ENCODE measurements at places on chromosomes 2 and 18. TPM values are rescaled to one million over a fixed set of nuclear protein-coding genes. Genes with fewer than 3 reads are reported as not detected.

DNA sequence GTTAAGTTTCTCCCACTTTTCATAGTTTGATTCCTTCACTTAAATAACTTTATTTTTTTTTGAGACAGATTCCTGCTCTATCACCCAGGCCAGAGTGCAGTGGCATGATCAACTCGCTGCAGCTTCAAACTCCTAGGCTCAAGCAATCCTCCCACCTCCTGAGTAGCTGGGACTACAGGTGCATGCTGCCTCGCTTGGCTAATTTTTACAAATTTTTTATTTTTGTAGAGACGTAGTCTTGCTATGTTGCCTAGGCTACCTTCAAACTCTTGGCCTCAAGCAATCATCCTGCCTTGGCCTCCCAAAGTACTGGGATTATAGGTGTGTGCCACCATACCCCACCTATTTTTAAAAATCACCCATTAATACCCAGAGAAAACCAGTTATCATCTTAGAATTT, 14.2 kb upstream of the WIPF1 start:
- DNase-seq: no peak

DNA sequence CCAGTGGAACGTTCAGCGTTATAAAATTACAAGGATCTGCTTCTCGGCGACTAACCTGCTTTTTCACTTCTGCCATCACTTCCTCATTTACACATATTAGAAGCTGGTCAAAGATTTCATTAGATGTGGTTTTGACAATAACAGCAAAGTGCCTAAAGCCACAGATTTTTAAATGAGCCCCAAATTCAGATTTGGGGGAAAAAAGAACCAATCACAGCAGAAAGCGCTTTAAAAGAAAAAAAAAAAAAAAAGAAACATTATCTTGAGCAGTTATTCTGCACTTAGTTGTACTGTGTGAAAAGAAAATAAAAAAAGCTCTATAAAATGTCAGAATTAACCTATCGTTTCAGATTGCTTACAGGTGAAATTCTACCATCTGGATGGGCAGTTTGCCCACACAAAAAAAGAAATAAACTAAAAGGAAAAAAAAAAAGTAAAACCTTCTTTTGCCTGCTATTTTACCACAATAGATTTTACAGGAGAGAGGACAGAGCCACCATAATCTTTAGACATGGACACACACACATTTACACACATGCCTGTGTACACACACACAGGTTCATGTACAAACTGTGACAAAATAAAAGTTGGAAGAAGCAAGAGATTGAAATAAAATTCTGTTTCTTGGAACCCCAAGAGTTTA, 167.2 kb downstream of the TCF4 start:
- no peak for DNase-seq

DNA sequence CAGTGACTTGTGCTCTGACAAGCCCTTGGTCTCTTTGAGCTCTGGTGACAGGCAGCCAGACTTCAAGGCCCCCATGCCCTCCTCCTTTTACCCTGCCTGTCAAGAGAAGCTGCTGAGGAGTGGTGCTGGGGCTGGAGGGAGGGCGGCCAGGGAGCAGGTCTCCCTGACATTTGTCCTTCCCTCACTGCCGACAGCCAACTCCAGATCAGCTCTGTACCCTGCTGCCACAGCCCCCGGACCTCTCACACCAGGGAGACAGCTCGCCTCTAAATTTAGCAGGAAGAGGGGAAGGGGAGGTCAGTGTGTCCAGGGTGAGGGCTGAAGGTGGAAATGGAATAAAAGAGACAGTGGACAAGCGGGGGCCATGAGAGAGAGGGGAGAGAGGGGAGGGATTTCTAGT, 155.8 kb downstream of the TDRD15 start:
- DNase-seq: no peak

The BOLA3 gene
- total RNA-seq: 54.4 TPM

DNA sequence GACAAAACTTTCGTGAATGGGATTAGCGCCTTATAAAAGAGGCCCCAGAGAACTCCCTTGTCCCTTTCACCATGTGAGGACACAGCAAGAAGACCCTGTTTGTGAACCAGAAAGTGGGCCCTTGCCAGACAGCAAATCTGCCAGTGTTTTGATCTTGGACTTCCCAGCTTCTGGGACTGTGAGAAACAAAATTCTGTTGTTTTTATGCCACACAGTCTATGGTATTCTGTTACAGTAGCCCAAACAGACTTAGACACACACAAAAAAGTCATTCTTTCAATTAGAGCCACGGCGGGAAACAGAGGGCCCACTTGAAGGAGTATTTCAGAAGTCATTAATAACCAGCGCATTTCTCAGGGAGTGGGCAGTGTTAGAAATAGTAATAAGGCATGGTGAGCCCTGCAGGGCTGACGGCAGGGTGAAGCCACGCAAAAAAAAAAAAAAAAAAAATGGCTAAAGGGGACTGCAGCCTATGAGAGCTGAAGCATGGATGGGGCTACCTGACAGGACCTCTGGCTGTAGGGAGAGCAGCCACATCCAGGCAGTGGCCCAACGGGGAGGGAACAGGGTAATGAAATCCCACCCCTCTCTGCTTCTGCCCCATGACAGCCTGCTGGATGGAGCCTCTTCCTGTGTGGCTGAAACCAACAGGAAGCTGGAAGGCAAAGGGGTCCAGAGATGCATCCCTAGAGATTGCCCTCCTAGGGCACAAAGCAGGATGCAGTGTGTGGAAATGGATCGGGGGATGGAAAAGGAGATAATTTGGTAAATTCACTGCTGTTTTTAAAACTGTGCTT, 189.3 kb downstream of the KCNS3 start:
- DNase-seq: no peak

The SERPINB10 gene
- total RNA-seq: not detected

Measured in uterus (tissue), 4 donors.